ENCODE measurements at places on chromosomes 11 and 22. TPM values are rescaled to one million over a fixed set of nuclear protein-coding genes. Genes with fewer than 3 reads are reported as not detected.
A peak's percentile ranks its signal among the peaks of the same experiment; 100 is the strongest.

KCNC1 gene
- 0.07 TPM for total RNA-seq

FAM111A gene
- 78.8 TPM for total RNA-seq

MOGAT2 gene
- total RNA-seq, result 0.39 TPM

PTDSS2 gene
- 44.3 TPM for total RNA-seq

- peak overlapping the region; percentile 99 for H3K27ac ChIP-seq
- H3K4me3 ChIP-seq, result peak overlapping the region; percentile 71
- H3K36me3 ChIP-seq, result no peaks in the 10 kb centered on the region
- no peaks in the 10 kb centered on the region for H3K27me3 ChIP-seq
- no peak for DNase-seq
Observed at GRCh38 chr22:45413013-45413367, 409 bp downstream of the SMC1B start.

DNA sequence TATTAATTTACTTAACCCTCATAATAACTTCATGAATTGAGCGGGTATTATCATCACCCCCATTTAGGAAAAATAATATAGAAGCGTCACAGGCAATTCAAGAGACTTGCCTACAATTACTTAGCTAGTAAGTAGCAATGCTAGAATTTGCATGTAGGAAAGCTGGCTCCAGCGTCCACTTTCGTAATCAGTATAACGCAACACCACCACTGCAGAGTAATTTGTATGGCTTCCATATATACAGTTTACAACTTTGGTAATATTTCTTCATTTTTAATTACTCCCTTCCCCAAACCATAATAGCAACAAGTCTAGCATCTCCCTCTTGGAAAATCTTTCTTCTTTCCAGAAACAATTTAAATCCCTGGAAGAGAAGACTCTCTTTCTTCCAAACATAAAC lies 89.9 kb upstream of the OR5AK2 start:
- H3K36me3 ChIP-seq, result no peaks in the 10 kb centered on the region
- H3K4me1 ChIP-seq, result no peaks in the 10 kb centered on the region
- no peak overlapping the region for H3K4me3 ChIP-seq
- H3K27ac ChIP-seq, result no peak overlapping the region
- H3K27me3 ChIP-seq, result no peaks in the 10 kb centered on the region

- H3K27ac ChIP-seq, result no peak overlapping the region
- no peaks in the 10 kb centered on the region for H3K27me3 ChIP-seq
- peak; percentile 54 for DNase-seq
Observed at GRCh38 chr11:65593518-65594414, 1.8 kb downstream of the KCNK7 start.

GRCh38 chr11:119592642-119593041 lies 136.4 kb downstream of the NECTIN1 start:
- H3K4me3 ChIP-seq, result no peak overlapping the region
- DNase-seq, result no peak
- H3K27ac ChIP-seq, result no peak overlapping the region
- no peaks in the 10 kb centered on the region for H3K27me3 ChIP-seq

DNA sequence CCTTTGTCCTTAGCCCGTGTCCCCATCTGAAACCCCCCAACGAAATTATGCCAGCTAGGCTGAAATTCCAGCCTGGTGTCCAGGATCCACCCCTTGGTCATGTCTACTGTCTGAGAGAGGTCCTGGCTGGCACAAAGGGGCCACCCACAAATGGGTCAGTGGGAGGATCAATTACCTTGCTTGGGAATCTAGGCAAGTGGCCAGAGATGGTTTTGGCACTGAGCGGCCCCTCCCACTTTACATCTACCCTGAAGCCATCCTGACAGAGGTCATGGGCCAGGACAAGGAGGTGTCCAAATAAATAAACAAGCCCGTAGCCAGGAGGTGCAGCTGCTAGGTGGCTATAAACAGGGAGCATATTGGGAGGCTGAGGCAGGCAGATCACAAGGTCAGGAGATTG lies 311.5 kb downstream of the MN1 start:
- no peak for DNase-seq
- H3K27ac ChIP-seq, result no peak overlapping the region
- peaks cover 20% of the 10 kb centered on the region for H3K4me1 ChIP-seq
- no peak overlapping the region for H3K4me3 ChIP-seq
- no peaks in the 10 kb centered on the region for H3K27me3 ChIP-seq

DNA sequence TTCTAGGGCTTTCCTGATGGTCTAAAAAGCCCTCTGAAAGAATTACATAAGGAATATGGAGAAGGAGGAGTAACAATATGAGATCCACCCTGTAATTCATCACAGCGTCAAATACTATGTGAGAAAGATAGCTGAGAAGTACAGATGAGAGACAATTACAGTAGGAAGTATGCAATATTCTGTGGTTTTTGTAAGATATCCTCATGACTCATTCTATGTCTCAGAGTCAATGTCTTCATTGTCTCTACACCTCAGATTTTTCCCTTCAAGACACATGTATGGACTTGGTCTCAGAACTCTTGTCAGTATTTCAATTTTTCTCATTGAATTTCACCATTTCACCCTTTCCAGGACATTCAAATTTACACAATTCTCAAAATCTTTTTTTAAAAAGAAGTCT lies 343.3 kb upstream of the CTSC start:
- H3K27me3 ChIP-seq, result no peaks in the 10 kb centered on the region
- DNase-seq, result no peak
- no peak overlapping the region for H3K27ac ChIP-seq
- H3K4me3 ChIP-seq, result no peak overlapping the region
- no peaks in the 10 kb centered on the region for H3K36me3 ChIP-seq

DNA sequence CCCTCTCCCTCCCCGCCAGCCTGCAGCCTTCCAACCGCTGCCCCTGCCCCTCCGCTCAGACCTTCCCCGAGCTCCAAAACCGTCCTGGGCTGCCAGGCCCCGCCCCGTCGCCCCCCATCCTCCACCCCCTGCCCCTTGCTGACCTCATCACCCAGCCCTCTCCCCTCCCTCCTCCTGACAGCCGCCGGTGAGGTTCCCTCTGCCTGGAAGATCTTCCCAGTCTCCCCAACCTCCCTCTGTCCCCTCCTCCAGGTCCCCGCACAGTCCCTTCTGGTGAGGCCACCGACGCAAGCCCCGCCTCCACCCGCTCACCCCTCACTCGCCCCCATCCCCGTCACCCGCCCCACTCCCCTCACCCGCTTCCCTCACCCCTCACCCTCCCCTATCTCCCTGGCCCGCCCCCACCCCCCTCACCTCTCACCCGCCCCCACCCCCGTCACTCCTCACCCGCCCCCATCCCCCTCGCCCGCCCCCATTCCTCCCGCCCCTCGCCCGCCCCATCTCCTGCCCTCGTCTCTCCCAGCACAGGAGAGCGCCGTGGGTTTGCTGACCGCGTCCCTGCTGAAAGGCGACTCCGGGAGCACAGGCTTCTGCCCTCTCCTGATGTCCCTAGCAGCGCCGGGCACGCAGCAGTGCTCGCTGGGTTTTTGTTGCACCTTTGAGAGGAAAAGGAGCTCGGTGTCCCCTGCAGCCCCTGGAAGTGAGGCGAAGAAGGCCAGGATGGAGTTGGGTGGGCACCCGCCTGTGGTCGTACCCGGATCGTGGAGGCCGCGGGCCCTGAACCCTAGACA lies 16.4 kb upstream of the UPK3A start:
- peak; percentile 70 for DNase-seq
- H3K27ac ChIP-seq, result peak overlapping the region; percentile 77
- H3K4me1 ChIP-seq, result peaks cover 42% of the 10 kb centered on the region
- no peaks in the 10 kb centered on the region for H3K36me3 ChIP-seq
- peak overlapping the region; percentile 76 for H3K4me3 ChIP-seq
- no peaks in the 10 kb centered on the region for H3K27me3 ChIP-seq

GRCh38 chr22:49499433-49500075 lies 328.1 kb downstream of the BRD1 start:
- H3K4me1 ChIP-seq, result peaks cover 16% of the 10 kb centered on the region
- no peak overlapping the region for H3K27ac ChIP-seq
- no peaks in the 10 kb centered on the region for H3K36me3 ChIP-seq
- no peak overlapping the region for H3K4me3 ChIP-seq

DNA sequence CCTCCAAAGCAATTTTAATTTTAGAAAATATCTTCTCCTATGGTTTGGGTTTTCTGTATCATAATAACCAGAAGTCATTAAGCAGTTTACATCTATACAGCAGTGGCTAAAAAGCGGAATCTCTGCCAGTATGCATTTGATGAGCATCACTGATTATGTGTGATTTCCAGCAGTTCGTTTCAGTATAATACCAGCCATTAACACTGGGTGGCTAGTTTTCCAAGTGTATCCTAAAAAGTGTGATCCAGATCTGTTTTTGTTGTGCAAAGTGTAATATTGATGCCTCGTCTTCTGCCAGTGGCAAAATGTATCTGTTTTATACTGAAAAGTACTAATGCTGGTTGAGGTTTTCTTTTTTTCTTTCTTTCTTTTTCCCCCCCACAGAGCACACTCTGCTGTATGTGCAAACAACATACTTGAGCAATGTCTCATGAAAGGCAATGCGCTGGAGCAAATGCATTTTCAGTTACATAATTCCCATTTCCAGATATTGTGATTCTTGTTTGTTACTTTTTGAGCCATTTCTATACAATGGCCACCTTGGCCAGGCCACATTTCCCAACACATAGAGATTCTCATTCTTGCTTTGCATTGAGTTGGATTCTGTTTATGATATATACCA lies 64.2 kb downstream of the SLC36A4 start:
- H3K27me3 ChIP-seq, result no peaks in the 10 kb centered on the region
- no peaks in the 10 kb centered on the region for H3K4me1 ChIP-seq
- H3K4me3 ChIP-seq, result no peak overlapping the region
- DNase-seq, result no peak
- H3K36me3 ChIP-seq, result no peaks in the 10 kb centered on the region
- no peak overlapping the region for H3K27ac ChIP-seq

DNA sequence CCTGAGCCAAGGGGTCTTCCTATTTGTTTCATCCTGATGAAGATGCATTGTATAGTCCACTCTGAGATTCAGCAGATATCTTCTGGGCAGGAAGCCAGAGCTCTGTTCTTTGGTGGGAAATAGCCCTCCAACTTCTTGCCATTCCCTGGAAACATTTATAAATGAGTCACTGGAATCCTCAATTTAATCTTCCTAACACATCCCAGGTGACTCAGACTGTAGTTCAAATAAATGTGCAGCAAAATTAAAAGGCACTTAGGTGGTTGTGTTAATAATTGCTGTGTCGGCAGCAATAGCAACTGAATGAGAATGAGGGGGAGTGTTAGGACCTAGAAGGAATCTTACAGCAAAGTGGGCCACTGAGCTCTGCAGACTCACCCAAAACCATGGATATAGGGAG lies 108.6 kb downstream of the INSC start:
- no peaks in the 10 kb centered on the region for H3K36me3 ChIP-seq
- no peaks in the 10 kb centered on the region for H3K27me3 ChIP-seq
- no peak for DNase-seq
- H3K27ac ChIP-seq, result no peak overlapping the region
- H3K4me3 ChIP-seq, result no peak overlapping the region
- no peaks in the 10 kb centered on the region for H3K4me1 ChIP-seq

DNA sequence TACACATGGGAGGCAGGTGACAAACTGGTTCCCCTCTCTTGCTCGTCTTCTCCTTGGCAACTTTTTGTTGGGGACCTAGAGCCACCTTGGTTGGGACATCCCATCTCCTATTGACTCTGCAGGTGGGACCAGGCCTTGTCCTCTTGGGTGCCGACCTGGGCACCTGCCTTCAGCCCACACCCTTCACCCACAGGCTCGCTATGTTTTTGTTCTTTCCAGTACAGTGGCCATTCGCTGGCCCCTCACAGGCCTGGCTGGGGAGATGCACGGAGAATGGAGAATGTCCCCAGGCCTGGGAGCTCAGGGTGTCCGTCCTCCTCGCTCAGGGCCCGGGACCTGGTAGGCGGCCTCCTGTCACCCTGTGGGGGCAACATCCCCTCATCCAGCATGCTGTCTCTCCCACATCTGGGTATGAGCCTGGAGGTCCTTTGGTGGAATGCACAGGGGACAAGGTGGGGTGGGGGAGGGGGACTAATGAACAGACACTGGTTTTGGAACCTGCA lies 14.9 kb upstream of the OMP start:
- no peaks in the 10 kb centered on the region for H3K36me3 ChIP-seq
- no peak overlapping the region for H3K4me3 ChIP-seq
- H3K27me3 ChIP-seq, result no peaks in the 10 kb centered on the region
- DNase-seq, result no peak

DNA sequence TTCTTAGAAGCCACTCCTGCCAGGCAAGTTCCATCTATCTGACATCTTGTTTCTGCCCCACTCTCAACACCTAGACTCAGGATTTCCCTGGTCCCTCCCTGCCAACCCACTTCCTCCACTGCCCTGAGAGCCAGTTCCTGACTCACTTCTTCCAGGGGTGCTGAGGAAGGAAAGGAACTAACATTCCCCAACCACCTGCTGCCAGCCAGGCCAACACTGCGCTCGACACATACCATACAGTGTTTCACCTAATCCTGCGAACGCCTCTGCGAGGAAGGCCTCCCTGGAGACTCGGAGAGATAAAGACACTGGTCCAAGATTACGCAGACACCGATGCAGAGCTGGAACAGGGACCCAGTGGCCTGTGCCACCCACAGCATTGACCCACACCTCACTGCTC lies 40.2 kb downstream of the MICAL3 start:
- H3K27me3 ChIP-seq, result no peaks in the 10 kb centered on the region
- no peak overlapping the region for H3K27ac ChIP-seq
- no peak overlapping the region for H3K4me3 ChIP-seq
- peaks cover 11% of the 10 kb centered on the region for H3K4me1 ChIP-seq
- DNase-seq, result no peak

DNA sequence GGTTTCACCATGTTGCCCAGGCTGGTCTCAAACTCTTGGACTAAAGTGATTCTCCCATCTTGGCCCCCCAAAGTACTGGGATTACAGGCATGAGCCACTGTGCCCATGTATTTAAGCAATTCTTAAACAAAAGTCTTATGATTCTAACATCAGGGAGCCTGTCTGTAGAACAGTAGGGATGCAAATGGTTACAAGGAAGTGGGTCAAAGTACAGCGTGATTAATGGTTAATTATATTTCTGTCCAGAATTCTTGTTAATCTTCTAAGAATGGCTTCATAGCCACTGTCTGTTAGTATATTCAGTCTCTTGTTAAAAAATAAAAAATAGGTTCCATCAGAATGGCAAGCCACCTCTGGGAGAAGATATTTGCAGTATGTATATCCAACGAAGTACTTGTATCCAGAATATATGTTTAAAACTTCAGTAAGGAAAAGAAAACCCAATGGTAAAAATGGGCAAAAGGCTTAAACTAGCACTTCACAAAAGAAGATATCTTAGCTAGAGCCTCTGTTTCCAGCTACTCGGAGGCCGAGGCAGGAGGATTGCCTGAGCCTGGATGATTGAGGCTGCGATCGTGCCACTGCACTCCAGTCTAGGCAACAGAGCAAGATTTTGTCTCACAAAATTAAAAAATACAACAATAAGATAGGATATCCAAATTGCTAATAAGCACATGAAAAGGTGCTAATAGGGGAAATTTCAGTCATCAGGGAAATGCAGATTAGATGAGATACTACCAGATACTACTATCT lies 22.9 kb downstream of the ATG13 start:
- no peaks in the 10 kb centered on the region for H3K27me3 ChIP-seq
- no peak overlapping the region for H3K4me3 ChIP-seq
- peaks cover 21% of the 10 kb centered on the region for H3K4me1 ChIP-seq
